CD4-positive, alpha-beta T cell treated with Interleukin-4 for 4 hours (primary cell): ENCODE measurements at places on chromosomes 5 and 9.
A peak's percentile ranks its signal among the peaks of the same experiment; 100 is the strongest.

- DNase-seq = no peak
Measured at GRCh38 chr9:73229543-73229942, 77.9 kb downstream of the ANXA1 start.

- DNase-seq = no peak
Measured at GRCh38 chr5:893137-893506, 438 bp downstream of the TRIP13 start.

DNA sequence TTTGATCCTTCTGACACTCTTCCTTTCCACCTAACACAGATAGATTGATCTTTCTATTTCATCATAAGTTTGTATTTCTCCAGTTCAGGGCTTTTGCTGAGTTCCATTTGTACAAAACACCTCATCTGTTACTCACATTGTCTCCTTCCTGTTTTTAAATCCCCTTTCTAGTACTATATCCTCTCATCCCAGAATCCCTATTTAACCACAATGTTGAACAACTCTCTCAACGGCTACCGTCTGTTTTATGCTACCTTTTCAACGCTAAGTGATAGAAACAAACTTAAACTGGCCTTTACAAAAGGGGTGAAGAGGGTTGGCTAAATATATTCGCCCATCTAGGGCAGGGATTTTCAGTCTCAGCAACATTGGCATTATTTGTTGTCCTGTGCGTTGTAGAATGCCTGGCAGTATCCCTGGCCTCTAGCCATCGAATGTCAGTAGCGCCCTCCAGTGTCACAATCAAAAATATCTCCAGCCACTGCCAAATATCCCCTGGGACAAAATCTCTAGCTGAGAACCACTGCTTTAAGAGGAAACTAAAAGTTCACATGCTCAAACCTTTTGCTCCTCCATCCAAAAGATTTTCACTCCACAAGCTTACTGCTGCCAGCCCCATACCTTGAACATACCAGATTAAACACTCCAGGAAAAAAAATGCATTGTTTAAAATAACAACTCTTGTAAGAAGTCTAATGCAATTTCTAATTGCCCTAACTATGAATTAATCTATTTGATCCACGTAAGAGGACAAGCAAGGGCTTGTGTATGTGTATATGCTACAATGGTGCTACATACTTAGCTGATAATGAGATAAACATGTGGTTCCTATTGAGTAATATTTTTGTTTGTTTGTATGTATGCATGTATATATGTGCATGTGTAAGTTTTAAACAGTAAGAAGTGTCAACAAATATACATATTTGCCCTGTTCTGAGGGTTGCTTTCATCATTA lies 344.0 kb downstream of the PTPRD start:
- DNase-seq = no peak

DNA sequence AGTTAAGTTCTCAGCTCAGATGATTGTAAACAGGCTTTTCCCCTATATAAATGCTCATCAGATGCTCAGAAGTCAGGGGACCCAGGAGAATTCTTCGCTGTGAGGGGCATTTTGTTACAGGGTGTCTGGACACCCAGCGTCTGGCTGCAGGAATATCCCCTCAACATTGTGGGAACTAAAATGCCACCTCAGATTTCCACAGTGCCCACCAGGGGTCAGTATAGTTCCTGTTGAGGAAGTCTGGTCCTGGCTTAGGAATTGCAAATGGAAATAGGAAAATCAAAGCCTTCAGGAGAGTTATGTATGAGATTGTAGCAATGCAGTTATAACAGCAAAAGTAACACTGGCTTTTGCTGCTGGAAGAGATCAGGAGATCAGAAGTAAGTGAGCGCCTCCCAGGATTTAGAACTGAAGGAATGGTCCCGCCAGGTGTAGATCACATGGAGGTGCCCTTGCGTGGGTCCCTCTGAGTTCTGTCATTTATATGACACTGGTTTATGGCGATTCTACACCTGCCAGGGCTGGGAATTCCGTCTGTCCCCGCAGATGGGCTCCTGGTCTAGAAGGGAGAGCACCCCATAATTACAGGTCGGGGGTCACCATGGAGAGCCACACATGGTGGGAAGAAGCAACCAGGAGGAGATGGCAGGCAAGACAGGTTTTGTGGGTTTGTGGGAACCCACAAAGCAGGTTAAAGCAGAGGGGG lies 47.1 kb upstream of the CTSL start:
- DNase-seq = peak; percentile 30

GRCh38 chr9:22084336-22085035 lies 75.4 kb upstream of the CDKN2B start:
- DNase-seq = no peak

DNA sequence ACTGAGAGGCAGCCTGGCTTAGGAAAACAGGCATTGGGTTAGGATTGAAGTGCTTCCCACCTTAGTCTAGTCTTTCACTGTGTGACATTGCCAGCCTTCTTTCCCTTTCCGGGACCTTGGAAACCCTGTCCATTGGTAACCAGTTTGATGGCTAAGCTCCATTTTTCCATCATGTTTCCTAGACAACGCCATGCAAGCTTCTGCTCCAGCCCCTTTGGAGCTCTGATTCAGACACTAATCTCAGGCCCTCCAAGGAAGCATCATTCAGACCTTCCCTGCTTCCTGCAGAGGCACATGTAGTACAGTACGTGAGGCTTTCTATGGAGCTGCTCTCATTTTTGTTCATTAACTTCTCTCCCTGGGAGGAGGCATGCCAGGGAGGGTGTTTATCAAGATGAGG lies 68.5 kb downstream of the GRIA1 start:
- no peak for DNase-seq

GRCh38 chr5:76930083-76930482 lies 22.8 kb upstream of the CRHBP start:
- DNase-seq = no peak

DNA sequence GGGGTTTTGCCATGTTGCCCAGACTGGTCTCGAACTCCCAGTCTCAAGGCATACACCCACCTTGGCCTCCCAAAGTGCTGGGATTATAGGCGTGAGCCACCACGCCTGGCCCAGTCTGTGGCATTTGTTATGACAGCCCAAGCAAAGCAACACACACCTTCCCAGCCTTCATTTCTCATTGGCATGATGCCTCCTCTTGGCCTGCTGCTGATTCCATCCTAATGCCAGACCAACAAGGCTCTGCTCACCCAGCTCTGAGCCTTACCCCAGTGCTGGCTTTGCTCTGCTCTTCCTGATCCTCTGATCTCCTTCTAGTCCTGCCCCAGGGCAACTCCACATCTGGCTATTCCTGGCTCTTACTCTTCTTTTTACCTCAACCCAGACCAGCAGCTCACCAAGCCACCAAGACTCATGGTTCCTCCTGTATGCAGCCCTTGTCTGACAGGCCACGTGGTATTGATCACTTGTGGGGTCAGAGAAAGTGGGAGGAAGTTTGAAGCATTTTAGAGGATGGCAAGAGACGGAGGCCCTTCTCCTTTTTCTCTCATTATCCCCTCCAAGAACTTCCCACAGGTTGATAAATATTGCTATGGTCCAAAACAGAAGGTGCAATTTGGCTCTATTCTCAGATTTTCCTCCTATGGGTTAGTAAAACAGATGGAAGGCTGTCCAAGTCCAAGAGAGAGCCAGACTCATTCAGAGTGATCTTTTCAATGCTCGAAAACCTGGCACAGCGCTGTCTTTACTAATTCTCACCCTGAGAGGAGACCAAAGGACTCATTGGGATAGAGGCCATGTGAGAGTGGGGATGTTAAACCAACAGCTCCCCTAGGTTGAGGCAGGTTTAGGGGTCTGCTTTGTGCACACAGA lies 958 bp downstream of the CD180 start:
- no peak for DNase-seq

DNA sequence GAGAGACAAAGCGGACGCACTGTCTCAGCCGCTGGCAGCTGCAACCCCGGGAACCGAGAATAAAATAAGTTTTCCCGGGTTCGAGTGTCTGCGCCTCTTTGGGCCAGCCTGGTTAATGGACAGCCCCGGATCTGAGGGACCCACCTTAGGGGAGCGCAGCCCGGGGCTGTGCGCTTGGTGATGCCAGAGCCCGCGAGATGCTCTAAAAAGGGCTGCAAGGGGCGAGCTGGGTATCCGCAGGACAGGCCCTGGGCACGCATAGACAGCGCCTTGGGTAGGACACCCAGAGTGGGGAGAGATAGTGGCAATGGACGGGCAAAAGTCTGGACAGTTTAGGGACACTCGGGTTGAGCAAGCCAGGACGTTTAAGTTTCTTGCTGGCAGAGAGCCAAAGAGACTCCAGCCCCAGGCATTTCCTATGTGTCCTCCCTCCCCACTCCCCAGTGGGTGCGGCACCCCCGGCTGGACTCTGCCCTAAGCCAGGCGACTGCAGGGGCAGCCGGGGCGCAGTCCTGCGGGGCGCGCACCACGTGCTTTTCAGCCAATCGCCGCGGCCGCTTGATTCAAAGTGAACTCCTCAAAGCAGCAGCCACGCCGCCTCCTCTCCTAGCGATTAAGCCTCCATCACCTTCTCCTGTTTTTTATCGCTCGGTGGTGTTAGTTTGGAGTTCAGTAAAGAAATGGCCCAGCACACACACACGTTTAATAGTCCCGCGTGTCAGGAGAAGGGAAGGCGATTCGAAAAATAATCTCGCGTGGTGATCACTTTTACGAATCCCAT lies 616 bp upstream of the ENC1 start:
- DNase-seq = no peak

GRCh38 chr5:59777028-59777427 lies 116.5 kb downstream of the PDE4D start:
- no peak for DNase-seq

- DNase-seq = no peak
Measured at GRCh38 chr5:9454491-9454890, 91.4 kb downstream of the SEMA5A start.

DNA sequence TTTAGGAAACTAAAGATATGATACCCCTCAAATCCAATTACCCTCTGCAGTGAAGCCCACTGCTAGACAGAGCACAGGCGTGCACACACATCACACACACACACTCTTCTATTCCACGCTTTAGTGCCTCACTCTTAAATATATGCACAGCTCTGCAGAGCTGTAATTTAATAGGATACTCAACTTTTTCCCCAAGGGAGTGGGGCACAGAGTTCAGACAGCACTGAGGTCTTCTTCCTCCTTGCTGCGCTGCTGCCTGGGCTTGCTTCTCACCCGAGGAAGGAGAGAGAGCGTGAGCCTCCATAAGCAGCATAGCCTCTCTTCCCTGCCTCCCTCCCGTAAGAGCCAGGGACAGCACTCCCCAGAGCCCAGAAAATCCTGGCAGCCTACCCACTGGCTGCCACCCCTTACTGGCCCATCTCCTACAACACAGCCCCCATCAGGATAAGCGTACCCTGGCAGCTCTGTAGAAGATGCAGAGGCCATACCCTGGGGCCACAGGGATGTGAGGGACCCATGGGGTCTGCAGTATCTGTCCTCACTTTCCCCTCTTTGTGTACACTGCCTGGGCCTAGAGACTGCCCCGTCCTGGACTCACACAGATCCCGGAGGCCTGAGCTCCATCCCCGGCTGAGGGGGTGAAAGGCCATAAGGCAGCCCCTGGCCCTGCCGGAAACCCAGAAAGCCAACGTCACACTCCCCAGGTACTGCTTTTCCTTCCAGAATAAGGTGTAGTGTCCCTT lies 102.1 kb downstream of the C5orf15 start:
- DNase-seq = no peak

DNA sequence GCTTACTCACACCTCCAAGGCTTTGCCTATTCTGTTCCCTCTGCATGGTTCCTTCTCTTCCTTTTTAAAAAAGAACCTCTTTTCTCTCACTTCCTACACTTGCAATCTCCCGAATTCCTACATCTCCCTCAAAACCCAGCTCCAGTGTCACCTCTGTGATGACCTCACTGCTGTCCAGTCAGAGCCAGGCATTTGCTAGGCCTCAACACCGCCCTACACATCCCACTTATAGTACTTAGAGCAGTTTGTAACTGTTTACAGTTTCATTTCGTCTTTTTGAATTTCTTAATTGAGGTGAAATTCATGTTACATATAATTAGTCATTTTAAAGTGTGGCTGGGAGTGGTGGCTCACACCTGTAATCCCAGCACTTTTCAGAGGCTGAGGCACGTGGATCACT lies 30.8 kb downstream of the CD14 start:
- no peak for DNase-seq

- DNase-seq = no peak
Measured at GRCh38 chr5:113505181-113505580, 8.3 kb upstream of the YTHDC2 start.

- peak; percentile 46 for DNase-seq
Measured at GRCh38 chr9:96450613-96451528, 902 bp downstream of the HABP4 start.

- no peak for DNase-seq
Measured at GRCh38 chr5:17056141-17056631, 120.1 kb upstream of the MYO10 start.

DNA sequence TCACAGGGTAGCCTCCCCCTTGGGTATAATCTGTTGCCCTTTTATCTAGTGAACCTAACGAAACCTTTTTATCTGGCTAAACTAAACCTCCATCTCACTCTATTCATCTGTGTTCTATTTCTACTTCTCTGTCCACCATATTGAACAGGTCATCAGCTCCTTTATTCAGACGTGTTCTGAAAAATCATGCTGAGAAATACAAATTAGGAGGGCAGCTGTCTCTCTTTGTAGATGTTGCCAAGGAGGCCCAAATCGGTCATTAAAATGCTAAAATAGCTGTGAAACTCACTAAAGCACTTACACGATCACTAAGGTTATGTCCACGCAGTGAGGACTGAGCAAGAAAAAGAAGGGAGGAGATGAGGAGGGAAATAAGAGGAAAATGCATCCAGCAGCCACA lies 115.6 kb upstream of the RETREG1 start:
- DNase-seq = no peak

DNA sequence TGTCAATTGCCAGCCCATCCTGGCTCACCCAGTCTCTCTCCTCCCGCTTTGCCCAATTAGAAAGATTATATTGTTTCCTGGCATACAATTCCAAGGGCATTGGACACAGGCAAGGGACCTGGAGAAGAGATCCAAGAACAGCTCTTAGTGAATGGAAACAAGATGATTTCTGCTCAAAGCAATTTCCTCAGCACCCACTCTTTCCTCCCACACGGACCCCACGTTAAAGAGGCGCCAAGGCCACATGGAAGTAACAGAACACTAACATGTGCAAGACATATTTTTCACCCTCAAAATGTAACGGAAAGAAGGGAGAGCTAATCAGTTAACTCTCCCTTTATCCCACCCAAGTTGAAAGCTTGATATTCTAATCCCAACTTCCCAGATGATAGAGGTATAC lies 111.2 kb downstream of the LHFPL2 start:
- no peak for DNase-seq

- peak; percentile 34 for DNase-seq
Measured at GRCh38 chr5:5421149-5421960, 1.1 kb upstream of the ICE1 start.

GRCh38 chr5:91983869-91984268 lies 600.8 kb upstream of the ARRDC3 start:
- no peak for DNase-seq

GRCh38 chr9:83290692-83291091 lies 227.8 kb upstream of the RASEF start:
- no peak for DNase-seq

DNA sequence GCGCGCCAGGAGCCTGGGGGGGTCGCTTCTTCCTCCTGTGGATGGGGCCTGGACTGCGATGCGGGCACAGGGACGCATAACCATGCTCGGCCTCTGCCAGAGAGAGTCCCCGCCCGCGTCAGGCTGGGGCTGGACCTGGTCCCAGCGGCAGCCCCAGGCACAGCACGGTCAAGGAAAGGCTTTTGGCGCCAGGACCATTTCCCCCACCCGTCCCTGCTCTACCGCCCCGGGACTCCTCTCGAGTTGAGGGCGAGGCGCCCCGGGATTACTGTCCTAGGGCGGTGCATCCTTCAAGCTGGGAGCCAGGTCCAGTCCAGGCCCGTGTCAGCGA lies 341 bp downstream of the MXD3 start:
- DNase-seq = no peak

GRCh38 chr5:151150471-151151262 lies 6.9 kb downstream of the ANXA6 start:
- peak; percentile 86 for DNase-seq
